ENCODE measurements at places on chromosomes 5 and 9.

DNA sequence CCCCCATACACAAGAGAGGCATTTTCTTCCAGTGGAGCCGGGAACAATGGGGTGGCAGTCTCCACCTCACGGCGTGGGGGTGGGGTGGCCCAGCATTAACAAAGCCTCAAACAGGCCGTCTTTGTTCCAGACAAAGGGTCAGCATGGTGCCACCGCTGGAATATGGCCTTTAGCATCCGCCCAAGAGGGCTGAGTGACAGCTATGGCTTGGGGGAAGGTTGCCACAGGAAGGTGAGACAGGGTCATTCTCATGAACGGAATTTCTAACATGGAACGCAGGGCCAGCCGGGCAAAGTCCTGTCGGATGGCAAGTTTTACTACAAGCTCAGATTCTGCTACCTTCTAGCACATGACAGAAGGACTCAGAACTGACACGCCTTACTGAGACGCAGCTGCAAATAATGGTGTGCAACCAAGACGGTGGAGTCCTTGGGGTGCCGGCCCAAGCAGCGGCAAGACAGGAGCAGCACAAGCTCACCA, 64.0 kb downstream of the OTULIN start:
- no peak for DNase-seq

DNA sequence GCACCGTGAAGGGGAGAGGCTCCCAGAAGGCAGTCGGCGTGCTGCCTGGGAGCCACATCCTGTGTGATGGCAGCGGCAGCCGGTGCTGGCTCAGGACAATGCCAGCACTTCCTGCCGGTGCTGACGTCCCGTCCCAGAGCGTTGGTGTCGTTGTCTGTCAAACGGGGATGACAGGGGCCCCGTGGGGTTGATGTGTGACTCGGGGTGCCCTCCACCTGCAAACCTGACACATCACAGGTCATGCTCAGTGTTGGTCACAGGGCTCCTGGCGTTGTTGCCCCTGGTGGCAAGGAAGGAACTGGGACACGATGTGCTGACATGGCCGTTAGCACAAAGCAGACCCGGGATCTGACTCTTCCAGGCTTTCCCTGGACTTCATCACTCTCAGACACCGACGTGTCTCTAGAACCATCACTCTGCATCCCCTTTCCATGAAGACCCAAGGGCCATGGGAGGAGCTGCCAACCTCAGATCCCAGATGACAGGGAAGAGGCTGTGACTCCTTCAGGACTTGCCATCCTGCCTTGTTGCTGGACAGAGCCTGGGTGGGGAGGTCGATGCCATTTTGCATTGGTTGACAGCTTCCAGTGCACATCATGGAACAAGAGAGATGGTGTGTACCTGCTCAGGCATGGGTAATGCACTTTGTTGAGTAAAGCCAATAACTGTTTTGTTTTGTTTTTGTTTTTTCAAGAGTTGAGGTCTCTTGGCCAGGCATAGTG, 21.5 kb downstream of the PLPP7 start:
- DNase-seq, result peak; percentile 69

GRCh38 chr5:178677429-178677828, 50.6 kb upstream of the CLK4 start:
- DNase-seq, result no peak

DNA sequence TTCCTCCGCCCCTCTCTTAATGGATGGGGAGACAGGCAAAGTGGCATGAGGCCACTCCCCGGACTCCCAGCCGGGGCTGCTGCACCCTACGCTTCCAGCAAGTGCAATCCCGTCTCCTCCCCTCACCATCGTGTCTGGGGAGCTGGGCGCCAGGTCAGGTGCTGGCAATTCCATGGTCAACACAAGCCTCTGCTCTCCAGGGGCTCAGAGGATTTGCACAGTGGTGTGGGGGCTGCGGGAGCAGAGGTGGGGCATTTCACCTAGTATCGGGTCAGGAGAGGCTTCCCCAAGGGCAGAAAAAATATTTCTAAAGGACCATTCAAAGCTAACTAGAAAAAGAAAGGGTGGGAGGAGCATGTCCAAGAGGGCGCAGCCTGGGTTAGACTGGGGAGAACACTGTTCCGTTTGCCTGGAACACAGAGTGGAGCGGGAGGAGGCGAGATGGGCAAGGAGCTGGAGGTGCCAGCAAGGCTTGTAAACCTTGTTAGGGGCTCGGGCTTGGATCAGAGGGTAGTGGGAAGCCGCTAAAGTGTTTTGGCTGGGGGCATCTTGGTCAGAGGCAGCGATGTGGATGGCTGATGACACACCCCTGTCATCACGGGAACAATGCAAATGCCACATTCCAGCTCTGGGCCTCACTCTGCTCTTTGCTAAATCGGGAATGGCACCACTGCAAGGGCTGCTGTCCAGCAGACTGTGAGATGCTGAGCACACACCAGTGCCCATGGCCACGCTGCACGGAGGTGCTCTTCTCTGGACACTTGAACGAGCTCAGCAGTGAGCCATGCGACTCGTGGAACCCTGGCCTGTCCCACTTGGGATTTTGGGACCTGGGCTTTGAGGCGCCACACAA, 191.7 kb downstream of the CDK5RAP2 start:
- DNase-seq, result no peak

DNA sequence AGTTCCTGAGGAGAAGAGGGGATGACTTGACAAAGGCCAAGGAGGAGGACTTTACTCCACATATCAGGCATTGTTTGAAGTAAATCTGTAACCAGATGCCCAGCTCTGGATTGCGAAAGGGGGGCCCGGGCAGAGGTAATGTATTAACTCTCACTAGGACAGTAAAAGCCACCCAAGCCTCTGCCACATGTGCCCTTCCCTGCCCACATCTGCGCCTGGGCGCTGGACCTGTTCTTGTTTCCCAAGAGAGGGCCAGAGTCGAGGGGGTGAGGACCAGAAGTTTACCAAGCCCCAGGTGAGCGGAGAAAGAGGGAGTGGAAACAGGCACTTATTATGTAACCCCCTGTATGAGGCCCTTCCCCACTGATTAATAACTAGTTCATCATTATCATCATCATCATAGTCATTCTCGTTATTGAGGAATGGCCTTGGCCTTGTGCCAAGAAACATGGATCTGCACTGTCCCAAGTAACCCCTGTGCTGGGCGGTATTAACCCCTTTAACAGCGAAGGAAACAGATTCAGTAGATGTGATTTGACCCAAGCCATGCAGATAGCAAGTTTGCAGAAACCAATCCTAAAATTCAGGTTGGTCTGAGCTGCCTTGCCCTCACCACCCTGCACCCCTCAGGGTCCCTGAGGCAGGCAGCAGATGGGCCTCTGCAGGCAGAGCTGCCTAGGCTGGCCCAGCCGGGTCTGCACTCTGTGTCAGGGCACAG, at the start of gene SLC23A1:
Gene SLC23A1, minus strand, starts transcription at position 23 of the 718 bp plus-strand sequence. CDS start 44 bp downstream, outside the sequence.
- DNase-seq, result no peak

GRCh38 chr5:56561-57290, 35.2 kb upstream of the PLEKHG4B start:
- DNase-seq, result no peak
